ENCODE measurements at places on chromosomes 4 and X.

DNA sequence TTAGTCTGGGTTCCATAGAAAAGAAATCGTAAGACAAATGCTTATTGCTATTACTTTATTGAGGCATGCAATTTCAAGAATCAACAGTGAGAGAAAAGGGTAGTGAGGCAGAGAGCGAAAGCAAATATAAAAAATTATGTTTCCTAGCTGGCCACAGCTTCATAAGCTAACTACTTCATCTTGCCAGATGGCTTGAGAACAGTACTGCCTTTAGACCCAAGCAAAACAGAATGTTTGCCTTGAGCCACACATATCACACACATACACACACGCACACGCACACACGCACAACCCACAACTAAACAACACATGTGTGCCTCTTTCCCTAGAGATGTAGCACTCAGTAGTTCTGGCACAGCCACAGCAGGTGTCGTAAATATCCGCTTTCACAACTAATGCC, 31.6 kb upstream of the NR0B1 start:
- DNase-seq, result no peak

- DNase-seq, result no peak
Measured at GRCh38 chr4:28665306-28665705, 1804.7 kb downstream of the STIM2 start.

- no peak for DNase-seq
Measured at GRCh38 chrX:10576777-10577447, 43.5 kb downstream of the MID1 start.

GRCh38 chr4:150363721-150364688, 217.9 kb upstream of the MAB21L2 start:
- no peak for DNase-seq

DNA sequence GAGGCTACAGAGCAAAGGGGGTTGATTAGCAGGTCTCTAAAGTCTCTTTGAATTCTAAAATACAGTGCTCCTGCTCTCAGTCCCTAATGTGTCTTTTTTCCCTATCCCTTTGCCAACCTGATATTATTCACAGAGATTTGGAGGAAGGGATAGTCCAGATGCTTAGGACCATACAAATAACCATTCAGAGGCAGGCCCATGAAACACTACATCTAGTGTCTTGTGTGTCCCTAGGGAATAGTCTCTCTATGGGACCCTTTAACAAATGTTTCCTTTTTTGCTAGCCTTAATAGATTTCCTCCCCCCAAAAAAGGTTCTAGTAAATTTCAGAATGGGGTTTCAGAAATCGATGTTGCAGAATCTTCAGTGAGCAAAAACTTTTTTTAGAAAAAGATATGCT, 1.7 kb downstream of the NR0B1 start:
- no peak for DNase-seq

DNA sequence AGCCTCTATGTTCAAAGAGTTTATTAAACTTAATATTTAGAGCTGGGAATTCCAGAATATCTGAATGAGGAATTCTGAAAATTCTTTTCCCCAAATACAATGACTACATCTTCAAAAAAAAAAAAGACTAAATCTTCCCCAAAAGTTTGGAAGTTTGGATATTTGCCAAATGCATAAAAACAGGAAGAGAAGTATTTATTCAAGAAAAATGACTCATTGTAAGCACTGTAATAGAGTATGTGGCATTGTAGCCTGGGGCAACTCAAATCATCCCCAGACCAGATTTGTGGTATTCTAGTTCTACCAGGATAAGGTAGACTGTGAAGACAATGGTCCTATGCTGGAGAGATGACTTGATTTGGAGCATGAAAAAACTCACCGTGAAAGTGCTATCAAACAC, 78.5 kb upstream of the PDHA2 start:
- DNase-seq, result no peak

- no peak for DNase-seq
Measured at GRCh38 chrX:72260448-72260847, 16.6 kb downstream of the RPS4X start.

GRCh38 chrX:65821721-65822496, 154.5 kb downstream of the MSN start:
- DNase-seq, result no peak

- DNase-seq, result no peak
Measured at GRCh38 chr4:86825511-86825910, 23.7 kb downstream of the SLC10A6 start.

GRCh38 chr4:77159806-77160205, 2.8 kb downstream of the CCNG2 start:
- DNase-seq, result no peak

DNA sequence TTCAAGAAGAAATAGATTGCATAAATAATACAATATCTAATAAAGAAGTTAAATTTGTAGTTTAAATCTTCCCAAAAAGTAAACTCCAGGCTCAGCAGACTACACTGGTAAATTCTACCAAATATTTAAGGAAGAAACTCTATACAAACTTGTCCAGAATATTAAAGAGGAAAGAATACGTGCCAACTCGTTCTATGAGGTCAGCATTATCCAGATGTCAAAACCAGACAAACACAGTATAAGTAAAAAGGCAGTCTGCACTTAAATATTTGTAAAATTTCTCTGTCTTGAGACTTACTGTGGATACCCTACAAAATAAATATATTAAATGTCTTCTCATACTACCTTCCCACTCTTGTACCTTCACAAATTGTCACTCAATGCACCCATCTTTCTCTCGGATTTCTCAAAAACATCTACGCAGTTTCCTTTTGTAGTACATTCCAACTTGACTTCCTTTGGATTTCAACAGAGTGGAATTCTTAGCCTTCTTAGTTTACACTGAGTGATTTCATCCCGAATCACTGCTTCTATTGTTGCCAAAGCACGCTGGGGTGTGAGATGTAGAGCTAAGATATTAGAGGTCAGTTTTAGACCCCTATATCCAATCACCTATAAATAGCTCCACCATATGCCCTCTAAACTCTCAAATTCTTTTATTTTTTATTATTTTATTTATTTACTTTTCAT, 71.6 kb upstream of the MAB21L2 start:
- no peak for DNase-seq

GRCh38 chrX:49809891-49810632, 19.0 kb upstream of the PAGE4 start:
- DNase-seq, result no peak

- DNase-seq, result no peak
Measured at GRCh38 chrX:64456828-64457227, 61.6 kb upstream of the MTMR8 start.

GRCh38 chrX:20609916-20610415, 343.3 kb upstream of the RPS6KA3 start:
- DNase-seq, result no peak

DNA sequence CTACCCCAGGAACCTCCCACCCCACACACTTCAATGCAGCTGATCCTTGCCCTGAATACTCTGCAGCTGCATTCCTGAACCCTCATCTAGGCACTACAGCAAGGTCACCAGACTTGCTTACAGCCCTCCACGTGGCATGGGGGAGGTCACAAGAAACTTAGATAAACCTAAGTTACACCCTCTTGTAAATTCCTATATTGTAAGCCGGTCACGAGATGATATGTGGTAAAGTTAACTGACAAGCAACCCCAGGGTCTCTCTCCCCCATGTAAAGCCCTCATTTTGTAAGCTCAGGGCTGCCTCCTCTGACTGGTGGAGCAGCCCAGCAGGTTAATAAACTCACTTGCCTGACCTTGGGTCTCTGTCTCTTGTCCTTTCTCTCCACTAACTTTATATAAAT, 570.7 kb downstream of the PCDH7 start:
- no peak for DNase-seq

GRCh38 chr4:185708348-185708747, 103.6 kb downstream of the SORBS2 start:
- no peak for DNase-seq

GRCh38 chr4:163332526-163333406, at the start of gene NPY1R:
TSS of gene NPY1R (minus strand) at chr4:163332596. CDS start at chr4:163326554, 6,042 bp downstream.
- peak; percentile 20 for DNase-seq

DNA sequence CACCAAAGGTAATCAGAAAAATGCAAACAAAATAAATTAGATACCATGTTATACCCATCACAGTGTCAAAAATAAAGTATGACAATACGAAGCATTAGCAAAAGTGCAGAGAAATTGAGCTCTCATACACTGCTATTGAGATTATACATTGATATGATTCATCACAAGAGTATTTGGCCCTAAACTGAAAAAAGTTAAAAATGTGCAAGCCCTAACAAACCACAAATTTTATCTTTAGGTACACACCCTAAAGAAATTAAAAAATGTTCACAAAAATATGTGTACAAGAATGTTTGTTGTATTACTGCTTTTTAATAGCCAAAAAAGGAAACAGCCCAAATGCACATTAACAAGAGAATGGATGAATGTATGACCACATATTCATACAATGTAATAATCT, 137.9 kb upstream of the MAGEA10 start:
- no peak for DNase-seq

GRCh38 chrX:128897621-128898020, 625.7 kb downstream of the SMARCA1 start:
- no peak for DNase-seq

GRCh38 chr4:74095482-74095881, 3.5 kb downstream of the CXCL2 start:
- DNase-seq, result no peak

DNA sequence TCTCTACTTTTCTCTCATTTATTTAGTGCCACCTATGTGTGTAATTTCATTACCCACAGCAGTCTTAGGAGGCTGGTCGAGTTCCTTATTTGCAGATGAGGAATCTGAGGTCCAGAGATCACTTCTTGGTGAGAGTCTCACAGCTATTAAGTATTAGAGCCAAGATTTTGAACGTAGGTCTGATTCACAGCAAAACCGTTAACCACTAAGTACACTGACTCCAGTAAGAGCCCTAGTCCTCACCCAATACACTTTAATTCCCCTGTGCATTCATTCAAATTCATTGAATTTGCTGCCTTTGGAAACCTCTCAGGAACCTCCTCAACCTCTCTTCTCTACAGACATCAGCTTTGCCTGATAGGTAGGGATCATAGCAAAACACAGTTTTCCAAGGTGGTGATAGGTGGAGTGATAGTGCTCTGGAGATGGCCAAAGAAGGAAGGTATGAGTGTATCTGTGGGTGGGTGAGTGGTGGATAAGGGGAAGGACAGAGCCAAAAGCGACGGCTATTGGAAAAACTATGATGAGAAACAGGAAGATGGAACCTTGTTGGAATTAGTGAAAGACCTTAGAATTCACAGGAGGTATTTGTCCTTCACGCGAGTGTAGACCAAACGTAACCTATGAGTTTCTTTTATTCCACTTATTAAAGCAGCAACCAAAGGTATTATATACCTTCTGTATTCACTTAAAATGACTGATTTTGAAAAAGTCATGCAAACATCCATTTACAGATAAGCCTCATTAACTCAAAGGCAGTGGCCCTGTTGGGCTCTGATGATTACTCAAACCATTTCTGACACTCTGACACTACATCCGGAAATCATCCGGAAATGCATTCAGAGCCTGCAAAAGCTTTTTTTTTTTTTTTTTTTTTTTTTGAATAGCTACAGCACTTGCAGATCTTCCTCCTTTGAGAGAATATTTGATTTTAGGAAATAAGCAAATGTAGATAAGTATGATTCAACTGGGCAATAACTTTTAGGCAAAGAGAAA, 6.3 kb downstream of the FMR1 start:
- DNase-seq, result no peak

GRCh38 chrX:111270339-111270738, at the start of gene CAPN6:
TSS of gene CAPN6 (minus strand) at chrX:111270483. CDS start at chrX:111263936, 6,547 bp downstream.
- no peak for DNase-seq

DNA sequence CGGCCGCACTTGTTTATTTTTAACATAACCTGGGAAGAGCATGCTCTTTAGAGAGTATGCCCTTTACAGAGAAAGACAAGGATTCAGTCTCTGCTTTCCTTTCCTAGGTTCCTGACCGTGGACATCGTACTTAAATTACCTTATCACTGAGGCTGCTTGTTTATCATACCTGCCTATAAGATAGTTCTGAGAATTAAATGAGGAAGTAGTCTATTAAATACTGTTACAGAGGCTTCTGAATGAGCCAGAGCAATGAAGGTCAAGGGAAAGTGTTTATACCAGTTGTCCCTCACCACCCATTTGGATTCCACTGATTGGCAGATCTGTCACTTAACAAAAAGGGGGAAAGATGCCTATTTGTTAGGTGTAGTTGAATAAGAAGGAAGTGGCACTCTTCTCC, 10.0 kb downstream of the TXLNG start:
- no peak for DNase-seq

GRCh38 chrX:134764202-134764785, 106.0 kb upstream of the PLAC1 start:
- peak; percentile 7 for DNase-seq

DNA sequence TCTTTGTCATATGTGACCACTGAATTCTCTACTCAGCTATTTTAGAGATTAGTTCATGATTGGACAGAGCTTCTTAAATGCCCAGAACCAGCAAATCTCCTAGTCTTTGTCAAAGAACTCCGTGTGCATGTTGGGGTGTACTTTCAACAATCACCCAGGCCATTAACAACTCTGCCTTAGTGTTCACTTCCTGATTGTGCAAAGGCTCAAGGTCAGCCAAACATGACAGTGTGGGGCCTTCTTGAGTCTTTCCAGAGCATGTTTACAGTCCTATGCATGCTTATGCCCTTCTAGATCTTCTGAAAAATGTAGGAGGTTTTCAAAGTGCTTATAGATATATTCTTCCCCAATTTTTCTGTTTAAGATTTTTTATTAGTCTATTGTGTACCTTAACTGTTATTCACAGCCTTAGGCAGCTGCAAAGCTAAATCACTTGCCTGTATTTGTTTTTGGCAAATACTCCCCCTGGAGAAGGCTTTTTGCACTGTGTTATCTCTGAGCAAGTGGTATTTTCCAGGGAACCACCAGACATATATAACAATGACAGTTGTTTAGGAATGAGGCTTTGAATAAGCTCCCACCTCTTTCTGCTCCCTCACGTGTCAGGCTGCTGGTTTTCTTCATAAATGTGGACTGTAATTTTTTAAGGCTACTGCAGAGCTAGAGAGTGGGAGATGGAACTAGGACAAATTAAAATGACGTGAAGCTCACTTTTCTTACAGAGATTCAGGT, 24.0 kb upstream of the DRP2 start:
- no peak for DNase-seq

DNA sequence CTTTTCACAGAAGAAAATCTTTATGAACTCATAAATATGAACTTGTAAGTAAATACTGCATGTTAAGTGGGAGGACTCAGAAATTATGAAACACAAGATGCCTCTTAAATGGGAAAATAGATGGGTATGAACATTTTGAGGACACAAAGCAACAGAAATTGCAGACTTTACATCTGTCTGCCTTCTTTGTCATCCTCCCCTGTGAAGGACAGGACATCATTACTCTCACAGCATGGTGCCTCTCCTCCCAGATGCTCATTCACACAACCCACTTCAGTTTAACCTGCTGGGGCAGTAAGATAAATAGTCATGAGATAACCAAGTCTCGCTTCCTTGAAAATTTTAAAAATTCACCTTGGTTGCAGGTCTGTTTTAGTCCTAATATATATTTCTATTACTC, 144.5 kb downstream of the APBB2 start:
- DNase-seq, result no peak

DNA sequence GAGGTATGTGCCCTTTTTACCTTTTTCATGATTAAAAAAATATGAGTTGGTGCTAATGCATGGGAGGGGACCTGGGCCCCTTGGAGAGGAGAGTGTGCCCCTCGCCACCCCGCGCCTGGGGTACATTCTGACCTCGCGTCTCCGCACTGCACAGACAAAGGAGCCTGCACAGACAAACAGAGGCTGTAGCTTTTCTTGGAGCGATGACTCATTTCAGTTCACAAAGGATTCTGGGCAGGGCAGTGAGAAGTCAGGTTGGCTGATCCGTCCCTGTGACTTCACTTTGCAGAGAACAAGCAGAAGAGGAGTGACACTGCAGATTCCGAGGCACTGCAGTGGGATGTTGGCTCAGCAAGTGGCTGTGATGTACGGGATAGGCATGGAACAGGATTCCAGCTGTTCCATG, 82.9 kb downstream of the STOX2 start:
- no peak for DNase-seq
